ENCODE measurements at places on chromosomes 7 and 10. TPM values are rescaled to one million over a fixed set of nuclear protein-coding genes. Genes with fewer than 3 reads are reported as not detected.

- H3K27me3 ChIP-seq = no peaks in the 10 kb centered on the region
- no peak overlapping the region for H3K4me3 ChIP-seq
- DNase-seq = no peak
- H3K4me1 ChIP-seq = peaks cover 23% of the 10 kb centered on the region
Observed at GRCh38 chr10:68046642-68047041, 28.4 kb downstream of the HERC4 start.

DNA sequence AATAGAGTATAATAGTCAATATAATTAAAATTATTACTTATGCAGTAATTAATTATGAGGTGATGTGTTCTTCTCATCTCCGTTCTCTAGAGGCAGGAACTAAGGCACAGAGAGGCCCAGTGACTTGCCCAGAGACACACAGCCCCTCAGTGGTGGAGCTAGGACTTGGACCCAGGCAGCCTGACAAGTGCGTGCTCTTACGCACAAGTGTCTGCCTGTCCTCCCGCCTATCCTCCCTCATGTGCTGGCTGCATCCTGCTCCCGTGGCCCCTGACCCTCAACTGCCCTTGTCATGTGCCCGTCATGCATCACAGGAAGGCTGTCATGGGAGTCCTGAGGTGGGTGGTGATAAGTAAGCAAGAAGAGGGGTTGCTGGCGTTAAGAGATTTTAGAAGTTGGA lies 14.3 kb downstream of the IL2RA start:
- H3K36me3 ChIP-seq = peaks cover 54% of the 10 kb centered on the region
- peak overlapping the region; percentile 82 for H3K4me3 ChIP-seq
- H3K27me3 ChIP-seq = no peaks in the 10 kb centered on the region
- no peak for DNase-seq
- H3K27ac ChIP-seq = peak overlapping the region; percentile 98
- peaks cover 89% of the 10 kb centered on the region for H3K4me1 ChIP-seq

GRCh38 chr10:62690703-62691102 lies 113.8 kb upstream of the ADO start:
- H3K27me3 ChIP-seq = no peaks in the 10 kb centered on the region
- no peak for DNase-seq
- H3K4me3 ChIP-seq = peak overlapping the region; percentile 70
- H3K36me3 ChIP-seq = peaks cover 14% of the 10 kb centered on the region
- peak overlapping the region; percentile 94 for H3K27ac ChIP-seq

DNA sequence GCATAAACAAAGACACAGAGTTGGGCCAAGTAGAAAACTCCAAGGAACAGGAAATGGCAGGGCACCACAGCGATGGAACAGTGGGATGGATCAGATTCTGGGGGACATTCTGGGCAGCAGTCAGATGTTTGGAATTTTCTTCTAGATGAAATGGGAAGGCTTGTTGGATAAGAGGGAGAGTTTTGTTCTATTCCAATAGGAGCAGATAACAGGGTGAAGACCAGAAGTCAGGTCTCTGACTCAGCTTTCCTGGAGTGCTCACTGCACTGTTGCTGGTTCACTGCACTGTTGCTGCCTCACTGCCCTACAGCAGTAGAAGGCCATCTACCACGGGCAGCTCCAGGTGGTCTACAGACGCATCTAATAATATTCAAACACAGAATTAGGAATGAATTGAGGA lies 135.6 kb downstream of the ATE1 start:
- no peak overlapping the region for H3K27ac ChIP-seq
- H3K36me3 ChIP-seq = peaks cover 4% of the 10 kb centered on the region
- no peaks in the 10 kb centered on the region for H3K27me3 ChIP-seq
- no peak overlapping the region for H3K4me3 ChIP-seq
- peaks cover 6% of the 10 kb centered on the region for H3K4me1 ChIP-seq

GRCh38 chr10:132476146-132477065 lies 61.2 kb upstream of the INPP5A start:
- H3K4me1 ChIP-seq = no peaks in the 10 kb centered on the region
- no peaks in the 10 kb centered on the region for H3K36me3 ChIP-seq
- DNase-seq = no peak
- H3K4me3 ChIP-seq = no peak overlapping the region
- no peak overlapping the region for H3K27ac ChIP-seq
- H3K27me3 ChIP-seq = peaks cover 23% of the 10 kb centered on the region

DNA sequence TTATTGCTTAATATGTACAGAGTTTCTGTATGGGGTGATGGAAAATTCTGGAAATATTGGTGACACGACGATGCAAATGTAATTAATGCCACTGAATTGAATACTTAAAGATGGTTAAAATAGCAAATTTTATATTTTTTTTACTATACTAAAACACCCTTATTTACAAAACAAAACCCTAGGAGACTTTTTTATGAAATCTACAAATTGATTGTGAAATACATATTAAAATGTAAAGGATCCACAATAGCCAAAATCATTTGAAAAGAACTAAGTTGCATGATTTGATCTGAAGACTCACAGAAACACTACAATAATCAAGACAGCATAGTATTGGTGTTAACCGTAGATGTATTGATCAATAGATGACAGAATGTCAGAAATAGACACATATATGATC lies 252.0 kb downstream of the GRM8 start:
- H3K36me3 ChIP-seq = no peaks in the 10 kb centered on the region
- no peak overlapping the region for H3K27ac ChIP-seq
- H3K27me3 ChIP-seq = no peaks in the 10 kb centered on the region
- no peaks in the 10 kb centered on the region for H3K4me1 ChIP-seq
- H3K4me3 ChIP-seq = no peak overlapping the region

- peaks cover 22% of the 10 kb centered on the region for H3K4me1 ChIP-seq
- no peaks in the 10 kb centered on the region for H3K27me3 ChIP-seq
- H3K36me3 ChIP-seq = no peaks in the 10 kb centered on the region
- peak overlapping the region; percentile 47 for H3K27ac ChIP-seq
- DNase-seq = no peak
- no peak overlapping the region for H3K4me3 ChIP-seq
Observed at GRCh38 chr10:119496273-119496672, 46.2 kb downstream of the RGS10 start.

DNA sequence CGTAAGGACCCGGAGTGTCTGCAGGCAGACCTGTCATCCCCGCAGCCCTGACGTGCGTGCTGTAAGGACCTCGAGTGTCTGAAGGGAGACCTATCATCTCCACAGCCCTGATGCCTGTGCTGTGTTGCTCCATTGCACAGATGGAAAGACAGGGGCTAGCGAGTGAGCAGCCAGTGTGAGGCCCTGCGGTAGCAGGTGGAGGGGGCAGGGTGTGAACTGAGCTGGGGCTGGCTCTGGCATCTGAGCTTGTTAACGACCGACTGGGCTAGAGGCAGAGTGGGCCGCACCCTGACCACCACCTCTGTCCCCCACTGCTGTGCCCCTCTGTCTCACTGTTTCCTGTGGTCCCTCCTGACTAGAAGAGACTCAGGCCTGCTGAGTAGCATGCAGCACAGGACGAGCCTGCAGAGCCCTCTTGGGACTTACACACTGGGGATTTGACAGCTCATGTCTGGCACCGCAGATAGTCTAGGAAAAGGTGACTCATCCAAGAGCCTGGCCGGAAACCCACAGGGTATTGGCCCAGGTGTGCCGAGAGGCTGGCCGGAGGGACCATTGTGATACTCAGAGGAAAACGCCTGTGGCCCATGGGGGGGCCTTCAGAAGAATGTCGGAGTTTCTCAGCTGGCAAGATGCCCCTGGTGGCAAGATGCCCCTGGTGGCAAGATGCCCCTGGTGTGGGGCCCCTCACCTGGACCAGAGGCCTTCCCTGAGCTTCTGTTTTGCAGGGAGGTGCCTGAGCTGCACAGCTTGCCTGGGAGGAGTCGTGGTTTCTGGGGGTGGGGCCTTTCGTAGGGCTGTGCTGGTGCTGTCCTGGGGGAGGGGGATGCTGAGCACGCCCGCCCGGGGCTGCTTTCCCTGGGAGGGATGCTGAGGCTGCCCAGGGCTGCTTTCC lies 34.3 kb downstream of the INPP5A start:
- no peaks in the 10 kb centered on the region for H3K36me3 ChIP-seq
- no peak overlapping the region for H3K4me3 ChIP-seq
- peaks cover 6% of the 10 kb centered on the region for H3K4me1 ChIP-seq
- no peaks in the 10 kb centered on the region for H3K27me3 ChIP-seq

REPIN1 gene
- total RNA-seq = 53.9 TPM

NPY4R2 gene
- total RNA-seq = not detected

HOXA1 gene
- total RNA-seq = 0.78 TPM

ACADSB gene
- total RNA-seq = 24.0 TPM

NUDT13 gene
- total RNA-seq = 1.1 TPM

DNA sequence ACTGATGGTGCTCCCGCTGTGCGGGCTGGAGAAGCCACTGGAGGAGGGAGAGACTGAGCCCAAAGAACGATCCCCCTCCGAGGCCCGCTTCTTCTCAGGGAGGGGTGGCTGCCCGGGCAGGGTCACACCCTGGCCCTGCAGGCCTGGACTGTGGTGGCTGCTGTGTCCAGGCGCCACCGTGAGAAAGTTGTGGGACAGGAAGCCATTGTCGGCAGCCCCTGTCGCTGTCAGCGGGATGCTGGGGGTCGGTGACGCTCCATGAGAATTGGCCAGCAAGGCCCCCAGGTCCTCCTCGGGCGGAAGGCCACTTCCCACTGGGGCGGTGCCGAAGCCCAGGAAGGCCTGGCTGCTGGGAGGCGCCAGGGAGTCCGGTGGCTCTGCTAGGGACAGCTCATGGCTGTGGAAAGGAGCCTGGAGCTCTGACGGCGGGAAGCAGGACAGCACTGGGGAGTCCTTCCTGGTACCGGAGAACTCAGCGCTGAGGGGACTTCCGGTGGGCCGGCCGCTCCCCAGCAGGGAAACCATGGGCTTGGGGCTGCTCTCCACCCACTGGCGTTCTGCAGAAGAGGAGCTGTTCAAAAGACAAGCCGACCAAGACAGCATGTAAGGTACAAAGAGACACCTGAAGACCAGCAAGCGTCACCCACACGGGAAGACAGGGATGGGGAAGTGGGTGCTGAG lies 278.8 kb downstream of the TNS3 start:
- no peak overlapping the region for H3K27ac ChIP-seq
- H3K4me1 ChIP-seq = no peaks in the 10 kb centered on the region
- H3K4me3 ChIP-seq = no peak overlapping the region
- no peaks in the 10 kb centered on the region for H3K36me3 ChIP-seq
- no peaks in the 10 kb centered on the region for H3K27me3 ChIP-seq

- H3K36me3 ChIP-seq = no peaks in the 10 kb centered on the region
- no peak overlapping the region for H3K27ac ChIP-seq
- peaks cover 30% of the 10 kb centered on the region for H3K27me3 ChIP-seq
- no peak for DNase-seq
Observed at GRCh38 chr10:13722747-13723653, 136.2 kb downstream of the PRPF18 start.

DNA sequence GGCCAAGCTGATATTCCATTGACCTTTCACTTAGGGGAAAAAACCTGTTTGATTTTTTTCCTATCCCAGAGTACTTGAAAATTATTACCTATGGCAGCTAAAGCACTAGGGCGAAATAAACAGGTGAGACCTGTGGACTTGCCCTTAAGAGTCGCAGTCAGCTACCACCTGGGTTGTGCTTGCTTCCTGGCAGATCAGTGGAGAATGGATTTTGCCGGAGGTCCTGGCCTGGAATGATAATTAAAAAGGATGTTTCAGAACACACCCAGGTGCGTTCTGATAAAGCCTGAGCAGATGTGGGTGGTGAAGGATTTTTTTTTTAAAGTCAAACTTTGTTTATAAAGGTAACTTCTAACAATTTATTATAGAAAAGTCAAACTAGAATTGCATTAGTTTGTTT lies 59.1 kb downstream of the AUTS2 start:
- no peak overlapping the region for H3K4me3 ChIP-seq
- H3K27ac ChIP-seq = no peak overlapping the region
- no peaks in the 10 kb centered on the region for H3K36me3 ChIP-seq
- H3K4me1 ChIP-seq = peaks cover 14% of the 10 kb centered on the region
- no peak for DNase-seq

SPDYE6 gene
- not detected for total RNA-seq

- H3K27me3 ChIP-seq = no peaks in the 10 kb centered on the region
- no peak overlapping the region for H3K4me3 ChIP-seq
- H3K36me3 ChIP-seq = peaks cover 5% of the 10 kb centered on the region
- no peak overlapping the region for H3K27ac ChIP-seq
- no peak for DNase-seq
Observed at GRCh38 chr10:82160307-82160706, 285.3 kb downstream of the NRG3 start.

DNA sequence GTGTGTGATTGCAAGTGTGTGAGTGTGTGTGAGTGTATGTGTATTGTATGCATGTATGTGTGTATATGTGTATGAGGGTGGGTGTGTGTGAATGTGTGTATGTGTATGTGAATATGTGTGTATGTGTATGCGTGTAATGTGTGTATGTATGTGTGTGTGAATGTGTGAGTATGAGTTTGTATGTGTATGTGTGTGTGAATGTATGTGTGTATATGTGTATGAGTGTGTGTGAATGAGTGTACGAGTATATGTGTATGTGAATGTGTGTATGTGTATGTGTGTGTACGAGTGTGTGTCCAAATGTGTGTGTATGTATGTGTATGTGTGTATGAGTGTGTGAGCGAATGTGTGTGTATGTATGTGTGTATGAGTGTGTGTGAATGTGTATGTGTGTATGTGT lies 8.2 kb upstream of the GALNTL5 start:
- no peak overlapping the region for H3K4me3 ChIP-seq
- no peaks in the 10 kb centered on the region for H3K4me1 ChIP-seq
- no peak overlapping the region for H3K27ac ChIP-seq
- peaks cover 7% of the 10 kb centered on the region for H3K27me3 ChIP-seq
- DNase-seq = no peak
- no peaks in the 10 kb centered on the region for H3K36me3 ChIP-seq
